ENCODE measurements at places on chromosomes 5 and 9. TPM values are rescaled to one million over a fixed set of nuclear protein-coding genes. Genes with fewer than 3 reads are reported as not detected.

- H3K4me3 ChIP-seq = no peak overlapping the region
- no peaks in the 10 kb centered on the region for H3K36me3 ChIP-seq
- H3K4me1 ChIP-seq = no peaks in the 10 kb centered on the region
- H3K27me3 ChIP-seq = no peaks in the 10 kb centered on the region
- no peak overlapping the region for H3K27ac ChIP-seq
- DNase-seq = no peak
These were observed 39.6 kb downstream of the COL5A1 start for GRCh38 chr9:134681061-134681661.

DNA sequence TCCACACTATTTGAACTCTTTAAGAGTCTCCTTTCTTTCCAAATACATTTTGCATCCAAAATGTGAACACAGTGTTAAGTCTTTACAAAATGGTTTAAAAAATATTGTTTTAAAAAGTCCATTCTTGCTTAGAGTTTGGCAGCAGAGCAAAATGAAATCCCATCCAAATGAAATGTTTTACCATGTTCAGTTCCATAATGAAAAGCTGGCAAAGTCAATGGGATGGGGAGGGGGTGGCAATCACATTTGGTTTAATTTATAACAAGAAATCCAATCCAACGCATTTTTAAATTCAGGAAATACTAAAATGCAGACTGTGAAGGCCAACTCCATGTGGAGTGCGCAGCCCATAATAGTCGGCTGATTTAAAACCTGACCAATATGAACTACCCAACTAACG is 39.4 kb downstream of the MRPL36 start:
- H3K27ac ChIP-seq = no peak overlapping the region
- H3K27me3 ChIP-seq = no peaks in the 10 kb centered on the region
- H3K36me3 ChIP-seq = no peaks in the 10 kb centered on the region
- no peak overlapping the region for H3K4me3 ChIP-seq
- DNase-seq = no peak

DNA sequence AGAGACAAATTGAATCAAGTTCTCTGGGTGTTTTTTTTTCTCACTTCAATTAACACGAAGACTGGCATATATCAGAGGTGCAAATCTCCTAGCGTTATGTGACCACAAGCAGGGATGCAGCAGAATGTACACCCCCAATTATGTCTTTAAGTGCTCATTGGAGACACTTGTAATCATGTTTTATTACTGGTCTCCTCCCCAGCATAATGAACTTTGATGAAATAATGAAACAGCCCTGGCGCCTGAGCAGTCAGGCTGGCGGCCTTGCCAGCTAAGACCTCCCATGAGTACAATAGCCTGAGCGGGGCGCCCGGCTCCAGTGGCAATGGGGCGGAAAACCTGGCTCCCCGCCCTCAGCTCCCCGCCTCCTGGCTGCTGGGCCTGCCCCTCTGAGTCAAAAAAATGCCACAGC is 209.4 kb upstream of the MSX2 start:
- no peak overlapping the region for H3K27ac ChIP-seq
- no peaks in the 10 kb centered on the region for H3K27me3 ChIP-seq
- no peak for DNase-seq

GRCh38 chr9:38671748-38672147 is 48.2 kb downstream of the FAM240B start:
- no peak overlapping the region for H3K4me3 ChIP-seq
- H3K27me3 ChIP-seq = no peaks in the 10 kb centered on the region
- no peaks in the 10 kb centered on the region for H3K36me3 ChIP-seq
- H3K4me1 ChIP-seq = no peaks in the 10 kb centered on the region
- DNase-seq = no peak

DNA sequence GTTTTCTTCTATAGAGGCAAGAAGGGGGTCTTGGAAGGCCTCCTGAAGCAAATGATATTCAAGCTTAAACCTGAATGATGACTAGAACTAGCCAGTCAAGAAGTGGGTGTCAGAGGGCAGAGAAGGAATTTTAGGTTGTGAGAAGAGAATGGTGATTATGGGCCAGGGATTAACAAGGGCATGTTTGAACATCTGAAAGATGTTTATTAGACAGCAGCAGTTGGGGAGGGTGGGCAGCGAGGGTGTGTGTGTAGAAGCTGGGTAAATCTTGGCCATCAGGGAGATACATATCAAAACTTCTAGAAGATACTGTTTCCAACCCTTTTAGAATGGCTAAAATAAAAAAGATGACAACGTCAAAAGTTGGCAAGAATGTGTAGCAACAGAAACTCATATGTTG is 54.5 kb downstream of the MAN2A1 start:
- no peaks in the 10 kb centered on the region for H3K4me1 ChIP-seq
- no peak overlapping the region for H3K4me3 ChIP-seq
- H3K27ac ChIP-seq = no peak overlapping the region

- no peak for DNase-seq
- H3K4me1 ChIP-seq = no peaks in the 10 kb centered on the region
- H3K27ac ChIP-seq = no peak overlapping the region
- no peaks in the 10 kb centered on the region for H3K36me3 ChIP-seq
- no peaks in the 10 kb centered on the region for H3K27me3 ChIP-seq
- H3K4me3 ChIP-seq = no peak overlapping the region
These were observed 371.0 kb downstream of the PRELID2 start for GRCh38 chr5:145464171-145464570.

- no peaks in the 10 kb centered on the region for H3K36me3 ChIP-seq
- no peaks in the 10 kb centered on the region for H3K4me1 ChIP-seq
- no peak overlapping the region for H3K27ac ChIP-seq
- H3K27me3 ChIP-seq = no peaks in the 10 kb centered on the region
- no peak overlapping the region for H3K4me3 ChIP-seq
- DNase-seq = no peak
These were observed 566 bp upstream of the ALDH7A1 start for GRCh38 chr5:126595486-126596083.

Gene SLC36A2
- not detected for total RNA-seq

Measured in Karpas-422 (cell line).